ENCODE measurements at places on chromosomes 5 and 9.

DNA sequence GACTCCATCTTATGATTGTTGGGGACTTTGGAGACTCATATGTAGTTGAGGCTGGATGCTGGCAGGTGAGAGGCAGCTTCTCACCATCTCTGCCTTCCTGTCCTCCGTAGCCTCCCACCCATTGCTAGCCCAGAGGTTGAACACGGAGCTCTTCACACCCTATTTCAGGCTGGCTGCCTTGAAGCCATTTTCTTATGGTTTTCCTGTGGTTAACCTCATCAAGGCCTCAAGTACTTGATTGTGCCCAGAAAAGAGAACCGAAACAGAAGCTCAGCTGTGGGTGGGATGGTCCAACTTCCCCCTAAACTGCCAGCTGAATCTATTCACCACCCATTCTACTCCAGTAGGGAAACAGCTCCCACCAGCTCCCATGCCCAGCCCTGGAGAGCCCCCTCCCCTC, 102.9 kb downstream of the LIFR start:
- peak; percentile 91 for DNase-seq

GRCh38 chr5:155052532-155052931, 39.0 kb downstream of the KIF4B start:
- no peak for DNase-seq

DNA sequence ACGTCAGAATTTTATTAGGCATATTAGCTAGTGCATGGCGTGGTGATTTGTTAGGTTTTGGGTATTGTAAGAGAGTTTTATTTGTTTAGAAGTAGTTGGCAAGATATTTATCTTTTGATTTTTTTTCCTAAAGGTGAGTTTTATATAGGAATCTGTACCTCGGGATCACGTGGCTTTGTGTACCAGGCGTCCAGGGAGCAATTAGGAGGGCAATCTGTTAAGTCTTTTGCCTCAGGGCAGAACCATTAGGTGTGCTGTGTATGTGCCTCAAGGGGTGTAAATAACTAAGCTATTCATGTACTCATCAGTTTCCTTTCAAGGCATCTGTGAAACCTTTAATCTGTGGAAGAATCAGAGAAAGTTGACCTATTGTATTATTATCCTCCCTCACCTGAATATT, 39.4 kb downstream of the ZSWIM6 start:
- no peak for DNase-seq

DNA sequence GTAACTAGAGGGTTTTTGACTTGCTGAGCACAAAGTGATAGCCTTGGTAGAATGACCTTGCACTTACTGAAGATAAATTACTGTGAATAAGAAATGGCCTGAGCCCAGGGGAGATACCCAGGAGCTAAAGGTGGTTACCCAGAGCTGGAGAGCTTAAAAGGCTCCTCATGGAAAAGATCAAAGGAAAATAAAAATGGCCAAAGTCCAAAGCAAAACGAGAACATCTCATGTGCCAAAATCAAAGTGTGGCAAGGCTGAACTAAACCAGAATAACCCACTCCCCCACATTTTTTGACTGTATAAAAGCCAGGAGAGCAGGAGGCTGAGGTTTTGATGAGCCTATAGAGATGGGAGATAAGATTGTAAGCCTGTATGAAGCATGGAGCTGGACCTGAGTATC, 14.4 kb downstream of the IDNK start:
- no peak for DNase-seq

DNA sequence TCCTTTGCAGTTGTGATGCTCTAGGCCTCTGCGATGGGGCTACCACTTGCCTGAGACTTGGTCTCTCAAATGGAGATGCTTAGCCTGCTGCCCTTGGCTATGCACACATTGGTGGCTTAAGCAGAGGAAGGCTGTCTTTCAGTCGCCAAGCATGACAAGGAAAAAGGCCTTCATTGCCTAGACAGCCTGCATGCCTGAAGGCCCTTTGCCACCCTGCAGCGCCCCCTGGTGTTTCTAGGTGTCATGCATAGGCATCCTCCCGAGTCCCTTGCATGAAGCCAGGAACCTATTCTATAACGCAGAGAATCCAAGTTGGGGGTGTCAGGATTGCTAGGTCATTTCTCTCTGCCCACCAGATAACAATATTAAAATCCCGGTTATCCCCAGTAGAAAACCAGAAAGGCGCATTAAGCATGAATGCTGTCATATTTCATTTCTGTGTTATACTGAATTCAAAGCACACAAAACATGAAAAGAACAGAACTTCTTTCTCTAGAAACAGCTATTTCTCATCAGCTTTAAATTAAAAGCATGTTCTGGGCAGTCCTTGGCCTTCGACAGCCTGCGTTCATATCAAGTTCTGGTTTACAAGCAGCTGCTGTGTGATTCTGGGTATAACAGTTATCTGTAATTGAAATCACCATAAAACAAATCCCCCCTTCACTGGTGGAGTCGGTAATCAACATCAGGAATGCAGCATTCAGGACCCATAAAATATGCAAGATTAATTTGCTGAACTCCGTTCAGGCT, 59.7 kb upstream of the TRPC7 start:
- peak; percentile 64 for DNase-seq

DNA sequence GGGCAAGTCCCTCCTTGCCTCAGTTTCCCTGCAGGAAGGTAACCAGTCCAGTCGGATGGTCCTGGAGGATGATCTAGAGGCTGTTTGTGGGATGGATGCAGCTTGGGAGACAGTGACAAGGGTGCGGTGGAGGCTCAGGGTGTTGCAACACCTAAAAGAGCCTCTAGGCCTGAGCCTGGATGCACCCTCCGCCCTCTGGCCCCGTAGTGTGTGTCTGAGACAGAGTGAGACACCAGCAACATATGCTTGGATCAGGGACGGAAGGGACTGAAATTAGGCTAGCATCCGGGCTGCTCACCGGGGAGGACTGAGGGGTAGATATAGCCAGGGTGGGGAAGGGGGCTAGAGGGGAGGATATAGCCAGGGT, 1.1 kb downstream of the CRAT start:
- peak; percentile 16 for DNase-seq

- no peak for DNase-seq
Observed at GRCh38 chr5:138962614-138963370, 87.7 kb upstream of the LRRTM2 start.

GRCh38 chr5:115458416-115458815, 86.2 kb downstream of the FEM1C start:
- no peak for DNase-seq

- DNase-seq, result peak; percentile 78
Observed at GRCh38 chr5:145681686-145682085, 153.5 kb downstream of the PRELID2 start.

GRCh38 chr5:136810261-136810801, 445.0 kb upstream of the TRPC7 start:
- no peak for DNase-seq

DNA sequence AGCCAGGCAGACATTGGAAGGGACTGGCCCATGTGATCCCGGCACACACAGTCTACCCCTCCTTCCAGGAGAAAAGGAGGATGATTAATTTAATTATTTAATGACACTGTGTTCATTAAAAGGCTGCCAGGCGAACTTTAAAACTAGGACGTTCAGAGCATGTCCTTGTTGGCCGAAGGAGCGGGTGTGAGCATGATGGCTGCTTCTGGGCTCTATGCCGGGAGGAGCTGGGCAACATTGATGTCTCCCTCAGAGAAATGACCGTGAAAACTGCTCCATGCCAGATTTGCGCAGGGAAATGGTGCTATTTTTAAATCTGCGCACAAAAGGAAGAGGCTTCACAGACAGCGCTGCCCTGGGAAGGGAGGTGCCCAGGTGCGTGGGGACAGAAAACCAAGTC, 284.9 kb upstream of the IRX4 start:
- DNase-seq, result no peak

DNA sequence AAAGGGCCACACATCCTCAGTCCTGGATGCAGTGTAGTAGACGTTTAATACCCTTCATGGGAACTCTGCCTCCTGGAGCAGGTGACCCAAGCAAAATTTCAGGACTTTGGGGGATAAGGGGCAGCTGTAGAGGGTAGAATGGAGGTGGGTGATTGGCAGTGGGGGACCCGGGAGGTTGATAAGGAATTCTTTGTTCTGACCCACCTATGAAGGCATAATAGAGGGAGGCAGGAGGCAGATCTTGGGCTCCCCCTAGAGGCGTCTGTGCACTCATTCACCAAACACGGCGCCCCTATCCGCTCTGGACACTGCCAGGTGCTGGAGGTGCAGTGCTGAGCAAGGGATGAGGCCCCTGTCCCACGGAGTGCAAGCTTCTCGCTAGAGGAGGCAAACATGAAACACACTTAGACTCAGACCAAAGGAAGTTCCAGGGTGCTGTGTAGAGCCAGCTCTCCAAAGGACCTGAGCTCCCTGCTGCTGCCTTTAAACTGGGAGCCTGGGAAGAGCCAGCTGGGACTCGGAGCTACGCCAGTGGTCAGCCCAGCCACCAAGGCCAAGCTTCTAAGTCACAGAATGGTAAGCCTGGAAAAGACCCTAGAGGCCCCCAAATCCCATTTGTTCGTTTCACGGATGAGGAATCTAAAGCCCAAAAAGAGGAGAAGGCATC, 7.7 kb downstream of the IL17B start:
- DNase-seq, result peak; percentile 77

DNA sequence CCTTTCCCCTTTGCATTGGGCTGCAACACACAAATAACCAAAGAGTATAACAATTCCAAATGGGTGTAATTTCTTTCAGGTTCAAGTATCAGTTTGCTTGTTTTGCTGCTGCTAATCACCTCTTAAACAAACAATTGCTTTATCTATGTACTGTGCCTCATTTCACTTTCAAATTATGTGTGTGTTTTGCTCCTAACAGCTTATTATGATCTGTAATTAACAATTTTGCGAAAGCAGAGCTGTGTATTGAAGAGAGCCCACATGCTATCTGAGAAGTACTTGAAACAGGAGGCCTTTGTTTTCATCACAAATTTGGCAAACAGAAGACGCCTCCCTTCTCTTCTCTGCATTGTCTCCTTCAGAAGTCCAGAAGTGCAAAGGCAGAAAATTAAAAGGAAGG, 312.0 kb downstream of the TLE1 start:
- no peak for DNase-seq

DNA sequence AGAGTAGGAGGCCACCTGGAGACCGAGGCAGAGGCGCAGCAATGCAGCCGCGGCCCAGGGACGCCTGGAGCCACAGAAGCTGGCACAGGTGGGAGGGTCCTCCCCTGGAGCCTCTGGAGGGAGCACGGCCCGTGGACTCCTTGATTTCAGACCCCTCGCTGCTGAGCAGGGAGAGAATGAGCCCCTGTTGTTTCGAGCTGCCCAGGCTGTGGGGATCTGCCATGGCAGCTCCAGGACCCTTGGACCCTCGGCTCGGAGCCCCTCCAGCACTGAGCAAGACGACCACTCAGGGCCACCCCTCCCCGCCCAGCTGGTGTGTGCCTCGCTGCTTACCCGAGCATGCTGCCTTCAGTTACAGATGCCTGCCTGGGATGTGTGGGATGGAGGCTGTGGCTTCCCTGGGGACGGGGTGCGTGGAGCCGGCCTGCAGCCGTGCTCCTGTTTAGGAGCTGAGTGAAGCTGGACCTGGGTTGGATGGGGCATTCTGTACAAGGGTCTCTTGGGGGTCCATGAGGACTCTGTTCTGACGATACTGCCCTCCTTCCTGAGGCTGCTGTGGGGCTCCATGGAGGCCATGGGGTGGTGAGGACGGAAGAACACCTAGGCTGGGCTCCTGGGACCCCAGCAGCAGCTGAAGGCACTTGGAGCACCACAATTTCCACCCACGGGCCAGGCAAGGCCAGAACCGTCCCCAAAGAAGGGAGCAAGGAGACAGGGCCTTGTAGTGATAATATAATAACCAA, 115.1 kb upstream of the LPCAT1 start:
- DNase-seq, result no peak

DNA sequence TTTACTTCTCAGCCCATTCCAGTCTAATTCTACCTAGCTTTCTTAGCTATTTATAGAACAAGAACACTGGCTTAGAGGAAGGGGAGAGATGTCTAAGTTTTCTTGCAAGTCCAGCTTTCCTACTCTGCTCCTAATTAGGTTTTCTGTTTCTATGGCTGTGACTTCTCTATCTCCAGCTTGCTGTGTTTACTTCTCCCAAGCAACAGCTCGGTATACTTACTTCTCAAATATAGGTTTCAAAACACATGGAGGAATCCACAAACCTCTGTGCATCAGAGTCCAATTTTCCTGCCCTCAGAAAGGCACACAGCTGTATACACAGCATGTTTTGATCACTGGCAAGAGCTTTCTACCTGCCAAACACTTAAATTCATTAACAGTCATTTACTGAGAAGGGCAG, 17.4 kb upstream of the HMGCR start:
- no peak for DNase-seq

DNA sequence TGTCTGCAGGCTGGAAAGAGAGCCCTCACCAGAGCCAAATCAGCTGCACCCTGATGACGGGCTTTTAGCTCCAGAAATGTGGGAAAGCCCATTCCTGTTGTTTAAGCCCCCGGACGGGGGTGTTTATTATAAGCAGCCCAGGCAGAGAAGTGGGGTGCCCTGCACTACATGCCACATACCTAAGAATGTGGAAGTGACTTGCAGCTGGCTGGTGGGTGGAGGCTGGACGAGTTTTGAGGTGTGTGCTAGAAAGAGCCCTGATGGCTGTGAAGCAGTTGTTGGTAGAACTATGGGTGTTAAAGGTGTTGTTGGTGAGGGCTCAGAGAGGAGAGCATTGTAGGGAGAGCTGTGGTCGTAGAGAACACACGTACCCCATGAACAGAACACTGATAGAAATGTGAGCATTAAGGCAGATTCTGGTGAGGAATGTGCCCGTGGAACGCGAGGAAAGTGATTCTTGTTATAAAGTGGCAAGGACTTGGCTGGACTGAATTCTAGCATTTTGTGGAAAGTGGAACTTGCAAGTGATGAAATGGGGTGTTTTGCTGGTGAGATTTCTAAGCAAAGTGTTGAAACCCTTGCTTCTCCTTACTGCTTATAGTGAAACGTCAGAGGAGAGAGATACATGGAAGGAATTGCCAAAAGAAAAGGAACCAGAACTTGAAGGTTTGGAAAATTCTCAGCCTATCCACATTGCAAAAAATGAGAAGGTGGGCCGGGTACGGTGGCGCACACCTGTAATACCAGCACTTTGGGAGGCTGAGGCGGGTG, 38.9 kb downstream of the AHRR start:
- DNase-seq, result no peak

DNA sequence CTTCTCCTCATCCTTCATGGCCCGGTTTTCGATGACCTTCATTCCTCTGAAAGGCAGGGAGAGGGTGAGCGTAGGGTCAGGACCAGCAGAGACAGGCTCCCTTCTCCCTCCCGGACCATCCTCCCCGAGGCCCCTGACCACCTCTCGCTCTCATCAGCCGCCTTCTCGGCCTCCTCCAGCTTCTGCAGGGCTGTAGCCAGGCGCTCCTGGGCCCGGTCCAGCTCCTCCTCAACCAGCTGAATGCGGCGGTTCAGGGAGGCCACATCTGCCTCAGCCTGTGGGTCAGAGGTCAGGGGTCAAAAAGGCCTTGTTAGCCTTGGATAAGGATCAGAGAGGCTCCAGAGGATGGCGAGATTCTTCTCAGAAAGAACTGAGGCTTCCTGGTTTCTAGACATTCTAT, 4.2 kb downstream of the TPM2 start:
- DNase-seq, result no peak

All from OCI-LY7 (cell line).